Stimulated activated CD8-positive, alpha-beta memory T cell treated with anti-CD3 and anti-CD28 coated beads, Interleukin-7, amount 100 ng/mL, for 48 hours (primary cell): ENCODE measurements at places on chromosomes 1 and 21.

GRCh38 chr1:234725177-234726132 is 115.5 kb upstream of the IRF2BP2 start:
- no peak for DNase-seq

GRCh38 chr1:37605806-37606474 is 10.2 kb upstream of the GNL2 start:
- DNase-seq, result no peak

- no peak for DNase-seq
Observed at GRCh38 chr1:94772230-94772641, 47.9 kb upstream of the SLC44A3 start.

- DNase-seq, result no peak
Observed at GRCh38 chr1:229363723-229364122, 20.9 kb upstream of the CCSAP start.

- no peak for DNase-seq
Observed at GRCh38 chr21:45945868-45946210, 35.7 kb upstream of the COL6A1 start.

DNA sequence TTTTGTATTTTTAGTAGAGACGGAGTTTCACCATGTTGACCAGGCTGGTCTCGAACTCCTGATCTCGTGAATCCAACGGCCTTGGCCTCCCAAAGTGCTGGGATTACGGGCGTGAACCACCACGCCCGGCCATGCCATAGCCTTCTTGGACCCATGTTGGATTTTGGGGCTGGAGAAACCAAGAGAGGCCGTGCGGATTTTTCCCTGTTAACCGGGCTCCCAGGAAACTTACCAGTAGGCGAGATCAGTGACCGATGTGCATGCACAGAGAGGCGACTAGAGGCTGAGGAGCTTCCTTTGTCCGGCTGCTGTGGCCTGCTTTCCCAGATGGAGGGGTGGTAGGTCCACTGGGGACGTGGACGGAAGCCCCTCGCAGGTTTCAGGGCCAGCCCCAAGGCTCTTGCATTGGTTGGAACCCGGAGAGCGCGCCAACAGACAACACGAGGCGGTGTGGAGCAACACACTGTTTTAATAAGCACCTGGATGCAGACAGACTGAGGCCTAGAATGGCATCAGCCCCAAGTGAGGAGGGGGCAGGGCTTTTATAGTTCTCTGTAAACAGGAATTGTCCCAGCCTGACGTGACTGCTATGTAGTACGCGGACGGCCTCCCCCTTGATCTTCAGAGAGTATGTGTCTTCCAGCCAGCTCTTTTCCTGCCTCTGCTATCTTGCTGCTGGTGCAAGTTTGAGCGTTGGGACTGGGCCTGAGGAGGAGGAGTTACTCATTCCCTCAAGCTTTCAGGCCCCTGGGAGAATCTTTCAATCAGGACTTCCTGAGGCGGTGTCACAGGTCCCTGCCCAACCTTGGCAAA is at the start of gene ERVH48-1:
Gene ERVH48-1, minus strand, starts transcription at position 517 of the 813 bp plus-strand sequence. CDS start 6,624 bp downstream, outside the sequence.
- no peak for DNase-seq

DNA sequence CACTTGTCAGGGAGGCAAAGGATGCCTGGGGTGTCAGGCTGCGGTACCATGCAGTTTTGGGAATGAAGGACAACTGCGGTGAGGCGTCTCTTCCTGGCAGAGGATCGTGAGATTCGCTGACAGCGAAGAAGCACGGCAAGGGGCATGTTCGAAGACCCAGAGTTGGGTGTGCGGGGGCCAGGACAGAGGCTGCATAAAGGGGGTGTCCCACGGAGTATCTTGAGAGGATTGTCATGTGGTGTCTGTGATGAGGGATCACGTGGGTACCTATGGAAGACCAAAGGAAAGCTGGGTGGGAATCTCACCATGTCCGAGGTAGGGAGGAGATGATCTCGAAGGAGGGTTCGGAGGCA is 372 bp downstream of the SLC25A44 start:
- DNase-seq, result no peak

DNA sequence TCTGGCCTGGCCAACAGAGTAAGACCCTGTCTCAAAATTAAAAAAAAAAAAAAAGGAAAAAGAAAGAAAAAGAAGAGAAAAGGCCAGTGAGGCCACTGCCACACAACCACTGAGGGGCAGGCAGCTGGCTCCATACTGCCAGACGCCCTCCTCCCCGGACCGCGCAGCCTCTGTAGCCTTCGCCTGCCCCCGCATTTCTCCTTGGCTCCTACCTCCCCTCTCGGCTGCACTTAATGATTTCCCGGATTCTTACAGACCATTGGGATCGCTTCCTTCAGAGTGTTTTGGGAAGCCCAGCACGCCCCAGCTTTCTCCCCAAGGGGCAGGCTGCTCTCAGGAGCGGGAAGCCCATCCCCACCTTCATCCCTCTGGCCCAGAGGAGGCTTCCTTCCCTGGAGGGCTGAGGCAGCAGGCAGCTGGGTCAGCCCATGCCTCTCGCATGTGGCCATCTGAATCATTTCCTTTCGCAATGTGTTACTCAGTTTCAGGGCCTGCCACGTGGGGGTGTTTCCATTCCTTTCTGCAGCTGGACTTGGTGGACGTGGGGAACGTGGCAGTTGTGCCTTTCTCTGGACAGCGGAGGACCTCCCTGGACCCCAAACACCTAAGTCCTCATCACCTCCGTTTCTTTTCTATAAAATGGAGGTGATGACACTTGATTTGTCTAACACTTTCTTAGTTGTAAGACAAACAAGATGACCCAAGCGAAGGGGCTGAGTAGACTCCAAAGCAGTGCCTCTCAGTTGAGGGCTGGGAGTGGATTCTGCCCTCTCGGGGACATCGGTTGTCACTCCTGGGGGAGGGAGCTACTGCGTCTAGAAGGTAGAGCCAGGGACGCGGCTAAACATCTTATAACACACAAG is 2.3 kb downstream of the SLC2A5 start:
- no peak for DNase-seq

- no peak for DNase-seq
Observed at GRCh38 chr1:234331507-234331906, 41.7 kb upstream of the COA6 start.

DNA sequence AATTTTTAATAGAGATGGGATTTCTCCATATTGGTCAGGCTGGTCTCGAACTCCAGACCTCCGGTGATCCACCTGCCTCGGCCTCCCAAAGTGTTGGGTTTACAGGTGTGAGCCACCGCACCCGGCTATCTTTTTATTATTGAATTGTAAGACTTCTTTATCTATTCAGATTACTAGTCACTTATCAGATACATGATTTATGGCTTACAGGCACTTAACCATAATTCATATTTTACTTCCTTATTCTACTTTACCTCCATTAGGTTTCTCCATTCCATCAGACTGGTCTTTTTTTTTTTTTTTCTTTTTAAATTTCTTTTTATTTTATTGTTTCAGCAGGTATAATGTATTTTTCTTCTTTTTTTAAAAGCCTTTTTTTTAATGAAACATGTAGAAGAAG is 4.4 kb downstream of the TMEM183A start:
- no peak for DNase-seq

DNA sequence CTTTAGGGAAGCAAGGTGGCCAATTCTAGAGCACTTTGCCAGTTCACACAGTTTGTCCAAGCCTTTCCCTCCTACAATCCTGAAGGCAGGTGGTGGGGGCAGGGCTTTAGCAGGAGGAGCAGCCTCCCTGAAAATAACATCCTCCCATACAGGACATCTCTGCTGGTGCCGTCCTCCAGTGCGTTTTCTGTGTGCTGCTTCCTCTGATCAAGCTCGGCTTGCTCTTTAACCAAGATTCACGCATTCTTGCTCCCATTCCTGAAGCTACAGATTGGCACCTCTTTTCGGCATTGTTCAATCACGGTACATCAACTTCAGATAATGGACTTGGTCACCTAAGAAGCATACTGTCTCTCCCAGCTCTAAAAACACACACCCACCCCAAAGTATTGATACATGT is 7.5 kb upstream of the DPT start:
- DNase-seq, result no peak

- DNase-seq, result no peak
Observed at GRCh38 chr1:177190308-177190970, 19.7 kb downstream of the BRINP2 start.

DNA sequence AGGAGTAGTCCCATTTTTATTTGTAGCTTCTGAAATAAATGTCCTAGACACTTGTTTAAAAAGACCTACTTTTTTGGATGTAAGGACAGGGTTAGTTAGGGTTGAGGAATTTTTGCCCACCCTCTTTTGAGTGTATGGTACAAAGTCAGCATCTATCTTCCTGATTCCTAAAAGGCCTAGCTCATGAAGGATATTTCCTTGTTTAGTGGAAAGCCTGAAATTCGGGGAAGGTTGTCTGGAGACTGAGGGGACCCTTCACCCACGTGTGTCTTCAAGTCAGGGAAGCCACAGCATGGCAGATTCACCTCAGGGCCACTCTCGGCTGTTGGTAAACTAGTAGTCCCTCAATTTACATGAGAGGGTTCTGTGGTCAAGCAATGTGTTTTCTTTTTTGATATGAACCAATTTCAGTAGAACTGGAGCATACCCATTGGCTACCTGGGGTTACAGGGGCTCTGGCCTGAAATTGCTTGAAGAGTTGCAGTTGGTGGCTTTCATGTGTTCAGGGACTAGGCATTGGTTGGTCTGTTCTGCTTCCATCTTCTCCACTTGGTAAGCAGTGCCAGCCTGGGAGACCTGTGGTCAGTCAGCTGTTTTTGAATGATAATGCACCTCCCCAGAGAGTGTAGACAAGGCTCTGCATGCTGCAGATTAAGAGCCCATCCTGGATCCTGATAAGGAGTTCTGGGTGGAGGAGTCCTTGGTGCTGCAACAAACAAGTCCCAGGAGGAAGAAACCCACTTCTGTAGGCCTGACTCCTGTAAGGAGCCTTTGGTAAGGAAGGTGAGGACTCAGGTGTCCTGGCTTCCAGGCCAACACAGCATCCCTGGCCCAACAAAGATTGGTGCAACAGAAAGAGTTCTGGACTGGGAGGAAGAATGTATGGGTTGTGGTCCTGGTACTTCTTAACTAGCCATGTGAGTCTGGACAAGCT is 6.3 kb downstream of the BTG2 start:
- no peak for DNase-seq

- no peak for DNase-seq
Observed at GRCh38 chr1:63248216-63248615, 74.2 kb upstream of the FOXD3 start.

- no peak for DNase-seq
Observed at GRCh38 chr1:184806296-184806721, 51.7 kb upstream of the EDEM3 start.

DNA sequence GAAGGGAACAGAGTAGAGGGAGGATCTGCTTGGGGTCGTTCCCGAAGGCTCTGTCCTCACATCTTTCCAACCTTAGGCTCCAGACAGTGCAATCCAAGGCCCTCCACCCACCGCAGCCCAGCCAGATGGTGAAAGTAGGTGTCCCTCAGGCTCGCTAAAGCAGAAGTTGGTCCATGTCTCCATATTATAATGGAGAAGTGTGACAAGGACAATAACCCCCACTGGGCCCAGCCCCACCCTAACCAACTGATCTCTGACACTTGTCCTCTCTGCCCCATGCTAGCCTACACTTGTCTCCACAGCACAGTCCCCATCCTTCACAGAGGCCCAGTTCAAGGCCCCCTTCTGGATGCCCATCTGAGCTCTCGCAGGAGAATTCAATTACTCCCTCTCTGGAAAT is 48.7 kb downstream of the DMAP1 start:
- no peak for DNase-seq

DNA sequence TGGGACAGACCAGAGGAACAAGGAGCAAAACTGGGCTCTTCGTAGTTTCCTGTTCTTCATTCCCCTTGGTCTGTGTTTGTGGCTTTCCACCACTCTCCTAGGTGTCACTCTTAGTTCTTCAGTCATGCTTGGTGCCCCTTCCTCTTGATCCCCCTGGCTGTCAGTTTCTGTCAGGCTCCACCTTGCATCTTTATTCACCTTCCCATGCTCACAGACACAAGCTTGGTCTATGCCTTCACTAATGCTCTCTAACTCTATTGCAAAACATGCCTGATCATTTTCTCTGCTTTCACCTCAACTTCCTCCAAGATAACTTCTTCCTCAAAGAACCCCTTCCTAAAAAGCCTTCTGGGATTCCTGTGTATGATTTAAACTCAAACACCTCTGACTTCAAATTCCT is 122.9 kb downstream of the GLUL start:
- no peak for DNase-seq

- no peak for DNase-seq
Observed at GRCh38 chr1:41381692-41382479, 20.7 kb downstream of the FOXO6 start.

DNA sequence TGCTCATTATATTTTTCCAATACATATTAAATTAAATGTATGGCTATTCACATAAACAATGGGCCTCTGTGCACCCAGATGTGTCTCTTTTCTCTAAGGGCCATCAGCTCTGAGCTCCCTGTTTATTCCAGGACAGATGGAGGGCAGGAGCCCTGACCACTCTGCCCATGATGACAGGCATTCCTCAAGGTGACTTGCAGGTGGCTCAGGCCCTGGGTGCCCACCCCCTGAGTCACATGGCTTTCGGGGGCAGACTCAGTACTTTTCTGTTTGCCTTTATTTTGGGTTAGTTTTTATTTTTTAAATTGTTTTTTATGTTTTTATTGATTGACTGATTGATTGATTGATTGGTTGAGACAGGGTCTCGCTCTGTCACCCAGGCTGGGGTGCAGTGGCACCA is 6.4 kb upstream of the LRP8 start:
- DNase-seq, result no peak

- peak; percentile 34 for DNase-seq
Observed at GRCh38 chr1:85321237-85321964, 45.0 kb upstream of the BCL10 start.

GRCh38 chr21:16535102-16535422 is 805.3 kb downstream of the USP25 start:
- DNase-seq, result no peak

DNA sequence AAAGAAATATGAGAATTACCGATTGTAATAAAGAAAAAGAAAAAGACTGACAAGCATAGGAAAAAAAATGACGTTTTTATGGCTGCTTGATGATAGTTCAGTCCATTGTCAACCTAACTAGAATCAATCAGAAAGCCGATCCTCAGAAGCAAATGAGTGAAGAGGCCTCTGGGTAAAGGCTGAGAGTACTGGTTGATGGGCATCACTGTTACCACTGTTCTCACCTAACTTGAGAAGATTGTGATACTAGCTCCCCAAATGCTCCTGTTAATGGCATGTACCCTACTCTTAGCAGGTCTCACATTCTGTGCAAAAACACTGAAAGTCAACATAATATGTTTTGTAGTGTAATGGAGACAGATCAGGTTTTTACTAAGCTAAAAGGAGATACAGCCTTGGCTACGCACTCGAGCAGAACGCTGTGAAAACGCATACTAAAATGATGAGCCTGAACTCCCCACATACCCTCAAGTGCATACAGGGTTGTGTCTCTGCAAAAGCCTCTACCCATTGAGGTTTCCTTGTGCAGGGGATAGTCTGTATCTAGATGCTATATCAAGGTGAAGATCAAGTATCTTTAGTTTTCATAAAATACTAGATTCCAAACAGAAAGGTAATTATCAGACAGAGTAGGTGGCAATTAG is 554.6 kb downstream of the SMYD3 start:
- DNase-seq, result no peak
